Esophagus squamous epithelium (tissue), 5 donors: ENCODE measurements at places on chromosomes 6 and 20.

GRCh38 chr20:56322681-56323080 lies 36.1 kb upstream of the FAM210B start:
- H3K27me3 ChIP-seq: no peaks in the 10 kb centered on the region
- H3K27ac ChIP-seq: no peak overlapping the region
- no peak for DNase-seq
- H3K4me1 ChIP-seq: no peaks in the 10 kb centered on the region

GRCh38 chr6:130132286-130132701 lies 90.5 kb downstream of the SAMD3 start:
- H3K4me1 ChIP-seq: no peaks in the 10 kb centered on the region
- no peaks in the 10 kb centered on the region for H3K27me3 ChIP-seq
- no peak for DNase-seq
- no peak overlapping the region for H3K4me3 ChIP-seq
- H3K27ac ChIP-seq: no peak overlapping the region
- peaks cover 11% of the 10 kb centered on the region for H3K36me3 ChIP-seq

- no peak for DNase-seq
- no peak overlapping the region for H3K4me3 ChIP-seq
- H3K36me3 ChIP-seq: no peaks in the 10 kb centered on the region
- no peaks in the 10 kb centered on the region for H3K4me1 ChIP-seq
These were observed 471.6 kb downstream of the CD83 start for GRCh38 chr6:14589175-14589574.

GRCh38 chr6:84093441-84094435 lies 60.2 kb downstream of the MRAP2 start:
- no peaks in the 10 kb centered on the region for H3K4me1 ChIP-seq
- H3K36me3 ChIP-seq: no peaks in the 10 kb centered on the region
- DNase-seq: no peak
- H3K4me3 ChIP-seq: no peak overlapping the region

- H3K27me3 ChIP-seq: no peaks in the 10 kb centered on the region
- no peak for DNase-seq
- no peak overlapping the region for H3K4me3 ChIP-seq
These were observed 41.8 kb downstream of the SSR1 start for GRCh38 chr6:7271205-7271534.

DNA sequence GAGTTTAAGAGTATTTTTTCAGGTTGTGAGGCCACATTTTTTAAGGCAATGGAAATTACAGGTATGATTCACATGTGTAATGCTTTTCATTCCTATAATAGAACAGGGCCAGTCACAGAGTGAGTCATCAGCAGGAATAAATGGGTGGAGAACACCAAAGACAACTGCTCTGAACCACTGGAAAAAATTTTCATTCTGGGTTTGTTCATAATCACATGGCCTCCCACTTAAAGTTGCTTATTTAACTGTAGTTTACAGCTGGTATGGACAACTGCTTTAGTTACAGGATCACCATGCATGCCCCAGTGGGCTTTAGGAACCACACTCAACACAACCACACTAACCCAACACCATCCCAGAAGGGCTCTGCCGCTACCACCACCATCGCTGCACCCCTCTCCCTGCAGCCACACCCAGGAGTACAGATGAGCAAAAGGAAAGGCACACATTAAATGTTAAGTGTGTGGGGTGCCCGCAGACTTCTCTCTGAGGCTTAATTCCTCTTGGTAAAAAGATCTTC lies 107.0 kb upstream of the DST start:
- H3K27ac ChIP-seq: peak overlapping the region; percentile 26
- DNase-seq: no peak
- H3K4me1 ChIP-seq: no peaks in the 10 kb centered on the region

- H3K36me3 ChIP-seq: no peaks in the 10 kb centered on the region
- H3K27ac ChIP-seq: no peak overlapping the region
- no peak for DNase-seq
- H3K4me1 ChIP-seq: no peaks in the 10 kb centered on the region
- no peak overlapping the region for H3K4me3 ChIP-seq
These were observed 1.1 kb downstream of the GTSF1L start for GRCh38 chr20:43725666-43726065.

DNA sequence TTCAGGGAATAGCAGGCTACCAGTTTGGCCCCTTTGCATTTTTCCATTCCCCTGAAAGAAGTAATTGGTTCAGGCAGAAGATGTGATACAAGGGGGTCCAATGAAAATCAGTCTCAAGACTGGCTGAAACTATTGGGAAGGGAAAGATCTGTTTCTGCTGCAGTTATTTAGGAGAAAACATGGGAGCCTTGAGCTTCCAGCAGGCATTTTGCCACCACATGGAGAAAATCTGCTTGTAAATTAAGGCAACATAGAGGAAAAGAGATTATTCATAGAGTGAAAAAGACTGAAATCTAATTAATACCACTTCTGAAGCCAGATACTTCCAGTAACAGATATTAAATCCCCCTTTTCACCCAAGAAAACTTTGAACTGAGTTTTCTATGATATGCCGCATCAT lies 44.2 kb upstream of the SNAP25 start:
- H3K36me3 ChIP-seq: no peaks in the 10 kb centered on the region
- H3K27me3 ChIP-seq: no peaks in the 10 kb centered on the region
- DNase-seq: no peak
- no peak overlapping the region for H3K27ac ChIP-seq
- no peak overlapping the region for H3K4me3 ChIP-seq
- peaks cover 9% of the 10 kb centered on the region for H3K4me1 ChIP-seq

- DNase-seq: no peak
- no peak overlapping the region for H3K4me3 ChIP-seq
- H3K36me3 ChIP-seq: no peaks in the 10 kb centered on the region
- H3K27ac ChIP-seq: peak overlapping the region; percentile 4
These were observed 67.1 kb downstream of the ELOVL5 start for GRCh38 chr6:53281518-53282215.

DNA sequence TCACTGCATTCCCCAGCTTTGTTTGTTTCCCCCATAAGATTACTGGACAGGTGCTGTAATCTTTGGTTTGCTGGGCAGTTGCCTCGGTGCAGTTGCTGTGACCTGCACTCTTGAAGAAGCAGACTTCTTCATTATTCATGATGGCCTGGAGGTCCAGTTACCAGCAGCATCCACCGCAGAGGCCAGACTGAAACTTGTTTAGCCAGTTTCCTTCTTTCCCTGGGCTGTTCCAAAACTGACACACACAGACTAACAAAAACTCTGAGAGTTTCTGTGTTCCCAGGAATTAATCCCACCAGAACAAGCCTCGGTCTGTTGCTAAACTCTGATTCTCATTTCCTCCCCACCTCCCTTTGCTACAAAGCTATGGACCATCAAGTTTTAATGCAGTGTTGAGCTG lies 144.1 kb downstream of the QRSL1 start:
- H3K4me3 ChIP-seq: no peak overlapping the region
- no peaks in the 10 kb centered on the region for H3K36me3 ChIP-seq
- no peaks in the 10 kb centered on the region for H3K27me3 ChIP-seq
- H3K4me1 ChIP-seq: peaks cover 32% of the 10 kb centered on the region
- DNase-seq: no peak

GRCh38 chr6:25755483-25755882 lies 941 bp downstream of the SLC17A4 start:
- H3K4me3 ChIP-seq: no peak overlapping the region
- no peaks in the 10 kb centered on the region for H3K27me3 ChIP-seq
- no peaks in the 10 kb centered on the region for H3K36me3 ChIP-seq
- H3K4me1 ChIP-seq: no peaks in the 10 kb centered on the region

- H3K4me1 ChIP-seq: no peaks in the 10 kb centered on the region
- no peaks in the 10 kb centered on the region for H3K27me3 ChIP-seq
- H3K4me3 ChIP-seq: no peak overlapping the region
- no peaks in the 10 kb centered on the region for H3K36me3 ChIP-seq
These were observed 59.2 kb upstream of the RAB32 start for GRCh38 chr6:146484411-146484810.

DNA sequence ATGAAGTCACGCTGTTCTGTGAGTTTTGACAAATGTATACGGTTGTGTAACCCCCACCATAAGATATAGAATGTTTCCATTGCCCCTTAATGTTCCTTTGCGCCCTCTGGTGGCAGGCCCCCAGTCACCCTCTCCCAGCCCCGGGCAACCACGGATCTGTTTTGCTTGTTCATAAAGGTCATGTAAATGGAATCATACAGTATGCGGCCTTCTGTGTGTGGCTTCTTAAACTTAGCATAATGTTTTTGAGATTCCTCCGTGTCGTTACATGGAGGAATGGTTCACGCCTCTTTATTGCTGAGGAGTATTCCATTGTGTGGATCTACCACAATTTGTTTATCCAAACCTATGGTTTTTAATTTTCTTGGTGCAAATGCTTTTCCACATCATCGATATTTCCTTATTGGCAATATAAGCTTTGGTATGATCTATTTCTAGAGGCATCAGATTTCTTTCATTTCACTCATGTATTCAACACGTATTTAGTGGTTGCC lies 28.4 kb downstream of the LYRM2 start:
- H3K4me1 ChIP-seq: no peaks in the 10 kb centered on the region
- H3K27ac ChIP-seq: no peak overlapping the region
- H3K27me3 ChIP-seq: no peaks in the 10 kb centered on the region
- no peaks in the 10 kb centered on the region for H3K36me3 ChIP-seq

DNA sequence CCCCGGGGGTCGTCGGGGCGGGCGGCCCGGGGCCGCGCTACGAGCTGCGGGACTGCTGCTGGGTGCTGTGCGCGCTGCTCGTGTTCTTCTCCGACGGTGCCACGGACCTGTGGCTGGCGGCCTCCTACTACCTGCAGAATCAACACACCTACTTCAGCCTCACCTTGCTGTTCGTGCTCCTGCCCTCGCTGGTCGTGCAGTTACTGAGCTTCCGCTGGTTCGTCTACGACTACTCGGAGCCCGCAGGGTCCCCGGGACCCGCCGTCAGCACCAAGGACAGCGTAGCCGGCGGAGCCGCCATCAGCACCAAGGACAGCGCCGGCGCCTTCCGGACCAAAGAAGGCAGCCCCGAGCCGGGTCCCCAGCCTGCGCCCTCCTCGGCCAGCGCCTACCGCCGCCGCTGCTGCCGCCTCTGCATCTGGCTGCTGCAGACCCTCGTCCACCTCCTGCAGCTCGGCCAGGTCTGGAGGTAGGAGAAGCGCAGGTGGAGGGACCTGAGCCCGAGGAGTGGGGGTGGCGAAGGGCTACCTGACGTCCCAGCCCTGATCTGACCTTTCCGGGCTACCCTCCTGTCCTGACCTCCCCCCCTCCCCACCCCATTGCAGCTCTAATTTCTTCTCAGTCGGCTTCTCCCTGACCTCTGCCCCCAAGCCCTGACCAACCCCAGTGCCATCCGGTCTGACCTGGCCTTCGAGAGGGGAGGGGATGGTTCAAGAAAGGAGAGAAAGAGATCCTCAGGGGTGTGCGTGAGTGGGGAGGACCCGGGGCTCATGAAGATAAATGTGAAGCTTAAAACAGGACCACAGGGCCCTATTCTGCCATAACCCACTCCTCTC lies 558 bp downstream of the XKR7 start:
- H3K4me3 ChIP-seq: no peak overlapping the region
- H3K27ac ChIP-seq: no peak overlapping the region
- no peaks in the 10 kb centered on the region for H3K36me3 ChIP-seq
- no peak for DNase-seq
- no peaks in the 10 kb centered on the region for H3K4me1 ChIP-seq
- H3K27me3 ChIP-seq: peaks cover 3% of the 10 kb centered on the region

GRCh38 chr6:35220711-35221110 lies 7.0 kb downstream of the SCUBE3 start:
- H3K27ac ChIP-seq: no peak overlapping the region
- no peaks in the 10 kb centered on the region for H3K27me3 ChIP-seq
- H3K36me3 ChIP-seq: no peaks in the 10 kb centered on the region
- no peak for DNase-seq
- H3K4me1 ChIP-seq: no peaks in the 10 kb centered on the region

GRCh38 chr20:36352843-36353553 lies 46.9 kb downstream of the DLGAP4 start:
- no peaks in the 10 kb centered on the region for H3K4me1 ChIP-seq
- no peaks in the 10 kb centered on the region for H3K36me3 ChIP-seq
- no peak overlapping the region for H3K27ac ChIP-seq
- no peak for DNase-seq
- H3K27me3 ChIP-seq: no peaks in the 10 kb centered on the region

GRCh38 chr6:52759085-52759484 lies 4.2 kb downstream of the GSTA2 start:
- H3K36me3 ChIP-seq: no peaks in the 10 kb centered on the region
- H3K27ac ChIP-seq: no peak overlapping the region
- no peaks in the 10 kb centered on the region for H3K4me1 ChIP-seq
- H3K4me3 ChIP-seq: no peak overlapping the region
- H3K27me3 ChIP-seq: no peaks in the 10 kb centered on the region

DNA sequence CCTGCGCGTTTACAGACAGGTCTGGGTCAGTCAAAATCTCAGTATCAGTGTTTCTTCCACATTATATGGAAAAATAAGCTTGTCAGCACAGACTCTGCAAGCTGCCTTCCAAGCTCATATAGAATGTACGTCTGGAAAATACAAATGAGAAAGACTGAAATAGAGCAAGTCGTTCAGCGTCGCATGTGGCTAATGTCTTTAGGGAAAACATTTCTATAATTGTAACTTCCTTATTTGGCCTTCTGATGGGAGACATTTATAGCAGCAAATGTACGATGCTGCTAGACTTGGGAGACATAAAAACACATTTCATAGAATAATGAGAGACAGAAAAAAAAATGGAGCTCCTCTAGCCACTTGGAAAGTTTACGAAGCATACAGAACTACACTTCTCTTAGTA lies 122.2 kb downstream of the KIF16B start:
- no peak overlapping the region for H3K27ac ChIP-seq
- no peak for DNase-seq
- no peak overlapping the region for H3K4me3 ChIP-seq
- no peaks in the 10 kb centered on the region for H3K4me1 ChIP-seq
- H3K36me3 ChIP-seq: peaks cover 7% of the 10 kb centered on the region

DNA sequence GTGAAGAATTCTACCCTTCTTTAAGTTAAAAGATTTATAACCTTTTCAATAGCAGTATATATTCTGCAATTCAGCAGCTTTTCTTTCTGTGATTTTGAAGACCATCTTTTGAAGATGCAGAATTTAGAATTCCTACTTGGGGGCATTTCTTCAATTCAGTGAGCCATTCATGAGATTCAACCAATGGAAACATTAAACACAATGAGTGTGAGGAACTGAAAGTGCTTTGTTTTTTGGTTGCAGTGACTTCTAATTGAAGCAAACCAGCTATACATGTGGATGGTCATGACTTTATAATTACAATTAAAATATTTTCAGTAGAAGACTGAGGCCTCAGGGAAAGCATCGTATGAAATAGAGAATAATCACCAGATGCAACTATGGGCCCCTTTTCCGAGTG lies 108.3 kb downstream of the CARMIL1 start:
- no peak for DNase-seq
- peaks cover 5% of the 10 kb centered on the region for H3K4me1 ChIP-seq
- no peaks in the 10 kb centered on the region for H3K36me3 ChIP-seq
- H3K27me3 ChIP-seq: no peaks in the 10 kb centered on the region

- DNase-seq: no peak
- H3K4me3 ChIP-seq: no peak overlapping the region
- H3K27me3 ChIP-seq: no peaks in the 10 kb centered on the region
- H3K27ac ChIP-seq: no peak overlapping the region
- peaks cover 3% of the 10 kb centered on the region for H3K4me1 ChIP-seq
- no peaks in the 10 kb centered on the region for H3K36me3 ChIP-seq
These were observed 31.4 kb downstream of the HIVEP2 start for GRCh38 chr6:142913511-142914047.
